Neural crest cell (in vitro differentiated cells): ENCODE measurements at places on chromosomes 6 and 20. TPM values are rescaled to one million over a fixed set of nuclear protein-coding genes. Genes with fewer than 3 reads are reported as not detected.

DNA sequence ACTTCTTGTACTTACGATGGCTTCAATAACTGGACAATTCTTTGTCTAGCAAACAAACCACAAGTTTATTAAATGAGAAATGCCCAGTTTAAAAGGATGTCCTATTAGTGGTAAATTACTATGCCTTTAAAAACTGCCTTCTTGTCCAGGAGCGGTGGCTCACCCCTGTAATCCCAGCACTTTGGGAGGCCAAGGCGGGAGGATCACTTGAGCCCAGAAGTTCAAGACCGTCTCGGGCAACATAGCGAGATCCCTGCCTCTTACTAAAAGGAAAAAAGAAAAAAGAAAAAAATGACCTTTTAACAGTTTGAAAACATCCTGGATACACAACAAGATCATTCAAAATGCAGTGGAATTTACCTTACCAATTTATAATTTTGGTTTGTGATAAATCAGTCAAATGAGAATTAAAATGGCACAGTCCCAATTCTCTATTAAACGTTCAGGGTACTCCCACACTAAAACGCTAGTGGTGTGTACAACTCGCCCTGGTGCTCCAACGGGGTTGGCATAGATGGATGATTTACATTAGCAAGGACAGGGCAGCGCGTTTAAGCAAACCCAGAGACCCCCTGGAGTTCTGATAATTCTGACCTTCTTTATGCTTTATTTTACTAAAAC, 2.3 kb downstream of the ZBTB2 start:
- H3K27ac ChIP-seq: peak overlapping the region; percentile 93
- no peaks in the 10 kb centered on the region for H3K27me3 ChIP-seq
- no peaks in the 10 kb centered on the region for H3K36me3 ChIP-seq
- peak overlapping the region; percentile 96 for H3K4me3 ChIP-seq
- peaks cover 45% of the 10 kb centered on the region for H3K4me1 ChIP-seq

The PLA2G7 gene
- 0.26 and 0.27 TPM in 2 replicates for total RNA-seq

GRCh38 chr6:36746251-36746650, 48.6 kb downstream of the RAB44 start:
- H3K27me3 ChIP-seq: peaks cover 2% of the 10 kb centered on the region
- H3K27ac ChIP-seq: no peak overlapping the region
- no peak for DNase-seq

The ME1 gene
- total RNA-seq: 4.4 and 4.6 TPM in 2 replicates

DNA sequence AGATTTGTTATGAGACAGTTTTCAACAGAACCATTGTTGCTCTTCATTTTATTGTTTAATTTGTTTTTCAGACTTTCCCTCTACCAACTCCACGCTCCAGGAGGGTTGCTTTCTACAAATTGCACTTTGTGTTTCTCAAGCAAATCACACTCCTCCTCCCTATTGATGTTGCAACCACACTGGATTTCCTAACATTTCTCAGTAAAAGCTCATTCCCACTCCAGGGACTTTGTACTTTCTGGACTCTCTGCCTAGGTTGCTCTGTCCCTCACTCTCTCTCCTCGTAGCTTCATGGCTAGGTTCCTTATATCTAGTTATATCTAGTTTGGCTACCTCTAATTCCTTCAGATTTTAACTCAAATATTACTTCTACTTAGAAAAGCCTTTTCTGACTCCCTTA, 20.3 kb downstream of the PGK2 start:
- no peak overlapping the region for H3K4me3 ChIP-seq
- H3K27me3 ChIP-seq: peaks cover 2% of the 10 kb centered on the region
- H3K36me3 ChIP-seq: no peaks in the 10 kb centered on the region
- H3K27ac ChIP-seq: no peak overlapping the region

DNA sequence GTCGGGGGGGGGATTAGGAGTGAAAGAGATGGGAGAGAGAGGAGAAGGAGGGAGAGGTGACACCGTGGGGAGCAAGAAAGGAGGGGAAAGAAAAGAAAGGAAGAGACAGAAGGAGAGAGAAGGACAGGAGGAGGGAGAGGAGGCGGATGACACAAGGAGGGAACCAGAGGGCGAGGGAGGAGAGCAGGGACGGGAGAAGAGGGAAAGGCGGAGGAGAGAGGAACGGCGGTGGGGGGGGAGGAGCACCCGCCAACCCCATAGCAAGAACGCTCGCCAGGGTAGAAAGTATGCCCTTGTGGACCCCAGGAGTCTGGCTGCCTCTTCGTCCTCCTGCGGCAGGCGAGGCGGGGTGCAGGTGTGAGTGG, 4.5 kb upstream of the INSM1 start:
- peaks cover 29% of the 10 kb centered on the region for H3K4me1 ChIP-seq
- DNase-seq: peak; percentile 9
- peaks cover 90% of the 10 kb centered on the region for H3K27me3 ChIP-seq
- no peak overlapping the region for H3K4me3 ChIP-seq

DNA sequence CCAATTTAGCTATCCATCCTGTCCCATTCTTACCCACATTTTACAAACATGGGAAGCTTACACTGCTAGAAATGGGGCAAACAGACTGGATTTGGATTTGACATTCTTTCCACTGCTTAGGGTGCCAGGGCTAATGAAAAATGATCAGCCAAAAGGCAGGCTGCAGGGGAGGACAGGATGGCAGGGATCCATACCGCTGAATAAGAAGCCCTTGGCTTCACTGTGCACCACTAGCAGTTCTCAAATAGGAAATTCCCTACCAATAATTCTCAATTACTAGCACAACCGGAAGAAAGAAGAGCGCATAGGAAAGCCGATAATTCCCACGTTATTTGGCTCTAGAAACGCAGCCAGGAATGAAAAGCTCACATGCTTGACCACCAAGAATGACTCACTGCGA, 73.1 kb downstream of the NDUFAF5 start:
- H3K27ac ChIP-seq: no peak overlapping the region
- H3K36me3 ChIP-seq: no peaks in the 10 kb centered on the region
- H3K27me3 ChIP-seq: no peaks in the 10 kb centered on the region
- H3K4me1 ChIP-seq: no peaks in the 10 kb centered on the region

The HSPA1L gene
- total RNA-seq: 1.5 and 1.8 TPM in 2 replicates

The SIRPG gene
- not detected in 2 replicates for total RNA-seq

- H3K36me3 ChIP-seq: peaks cover 19% of the 10 kb centered on the region
- no peak overlapping the region for H3K4me3 ChIP-seq
- DNase-seq: no peak
- peaks cover 15% of the 10 kb centered on the region for H3K4me1 ChIP-seq
- H3K27ac ChIP-seq: no peak overlapping the region
- no peaks in the 10 kb centered on the region for H3K27me3 ChIP-seq
These were observed 42.5 kb downstream of the ATP9A start for GRCh38 chr20:51725584-51726176.

DNA sequence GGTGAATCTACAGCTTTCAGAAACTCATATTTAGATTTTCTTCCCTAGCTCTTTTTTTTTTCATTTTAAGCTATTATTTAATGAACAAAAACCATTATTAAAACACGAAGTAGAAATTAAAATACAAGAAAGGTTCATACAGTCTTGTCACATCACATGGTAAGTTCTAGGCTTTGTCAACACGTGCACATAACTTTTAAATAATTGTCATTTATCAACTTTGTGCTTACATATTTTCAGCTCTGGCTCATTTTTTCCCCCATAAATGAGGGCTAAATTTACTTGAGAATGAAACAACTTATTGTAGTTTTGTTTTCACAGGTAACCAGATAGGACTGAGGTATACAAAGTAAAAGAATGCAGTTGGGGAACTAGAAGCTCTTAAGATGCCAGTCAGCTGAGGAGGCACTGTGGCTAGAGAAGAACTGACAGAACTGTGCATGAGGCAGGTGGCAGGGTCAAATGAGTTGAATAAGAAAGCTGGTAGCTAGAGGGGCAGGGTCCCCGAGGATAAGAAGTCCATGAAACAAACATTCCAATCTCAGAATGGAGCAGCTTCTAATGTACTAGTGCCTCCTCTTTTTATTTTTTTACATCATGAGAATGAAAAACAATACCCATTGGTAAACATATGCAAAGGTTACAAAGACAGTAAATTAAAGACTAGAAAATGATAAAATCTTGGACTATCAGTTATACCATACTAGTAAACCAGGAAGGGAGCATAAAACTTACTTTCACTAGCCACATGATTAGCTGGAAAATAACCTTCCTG, 141.5 kb downstream of the MYB start:
- peaks cover under 1% of the 10 kb centered on the region for H3K36me3 ChIP-seq
- no peaks in the 10 kb centered on the region for H3K27me3 ChIP-seq
- H3K27ac ChIP-seq: no peak overlapping the region
- H3K4me3 ChIP-seq: no peak overlapping the region
- H3K4me1 ChIP-seq: no peaks in the 10 kb centered on the region

DNA sequence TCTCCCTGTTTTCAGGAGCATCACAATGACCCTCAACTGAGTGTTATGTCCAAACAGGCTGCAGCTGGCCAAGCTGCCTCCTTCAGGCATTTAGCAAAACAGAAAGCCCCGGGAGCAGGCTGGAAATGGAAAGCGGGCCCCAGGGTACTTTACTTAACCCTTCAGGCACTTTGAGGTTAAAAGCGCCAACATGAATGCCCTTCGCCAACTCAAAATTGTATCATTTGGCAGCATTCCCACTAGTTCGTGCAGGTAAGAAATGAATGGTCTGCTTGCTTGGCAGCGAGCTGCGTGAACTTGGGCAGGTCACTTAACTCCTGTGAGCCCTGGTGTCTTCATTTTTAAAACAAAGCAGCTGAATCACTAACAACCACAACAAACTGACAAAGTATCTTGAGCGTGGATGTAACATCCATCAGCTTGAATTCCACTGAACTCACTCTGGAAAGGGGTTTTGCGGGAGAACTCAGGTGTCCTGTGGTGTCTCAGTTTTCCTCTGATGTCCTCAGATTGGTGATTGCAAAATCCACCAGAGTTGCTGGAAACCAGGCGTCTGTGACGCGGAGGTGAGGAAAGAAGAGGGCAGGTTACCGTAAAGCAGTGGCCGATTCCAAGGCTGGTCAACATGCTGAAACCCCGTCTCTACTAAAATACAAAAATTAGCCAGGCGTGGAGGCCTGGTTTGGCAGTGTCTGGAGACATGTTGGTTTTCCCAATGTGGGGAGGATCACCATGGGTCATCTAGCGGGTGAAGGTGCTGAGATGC, 118.8 kb upstream of the ZNF217 start:
- no peaks in the 10 kb centered on the region for H3K27me3 ChIP-seq
- H3K36me3 ChIP-seq: no peaks in the 10 kb centered on the region
- no peak for DNase-seq
- no peak overlapping the region for H3K4me3 ChIP-seq
- H3K4me1 ChIP-seq: peaks cover 15% of the 10 kb centered on the region

GRCh38 chr20:57281900-57282299, 15.5 kb upstream of the BMP7 start:
- no peaks in the 10 kb centered on the region for H3K27me3 ChIP-seq
- H3K4me1 ChIP-seq: peaks cover 54% of the 10 kb centered on the region
- H3K27ac ChIP-seq: no peak overlapping the region
- H3K4me3 ChIP-seq: no peak overlapping the region
- no peak for DNase-seq

GRCh38 chr6:62265906-62266525, 20.0 kb downstream of the KHDRBS2 start:
- DNase-seq: no peak
- no peaks in the 10 kb centered on the region for H3K36me3 ChIP-seq
- no peak overlapping the region for H3K27ac ChIP-seq
- no peaks in the 10 kb centered on the region for H3K27me3 ChIP-seq
- peaks cover 5% of the 10 kb centered on the region for H3K4me1 ChIP-seq
- H3K4me3 ChIP-seq: no peak overlapping the region

GRCh38 chr20:38534756-38535155, 46.2 kb upstream of the ADIG start:
- no peaks in the 10 kb centered on the region for H3K27me3 ChIP-seq
- H3K36me3 ChIP-seq: peaks cover 19% of the 10 kb centered on the region
- no peak overlapping the region for H3K4me3 ChIP-seq
- no peak overlapping the region for H3K27ac ChIP-seq
- DNase-seq: no peak

DNA sequence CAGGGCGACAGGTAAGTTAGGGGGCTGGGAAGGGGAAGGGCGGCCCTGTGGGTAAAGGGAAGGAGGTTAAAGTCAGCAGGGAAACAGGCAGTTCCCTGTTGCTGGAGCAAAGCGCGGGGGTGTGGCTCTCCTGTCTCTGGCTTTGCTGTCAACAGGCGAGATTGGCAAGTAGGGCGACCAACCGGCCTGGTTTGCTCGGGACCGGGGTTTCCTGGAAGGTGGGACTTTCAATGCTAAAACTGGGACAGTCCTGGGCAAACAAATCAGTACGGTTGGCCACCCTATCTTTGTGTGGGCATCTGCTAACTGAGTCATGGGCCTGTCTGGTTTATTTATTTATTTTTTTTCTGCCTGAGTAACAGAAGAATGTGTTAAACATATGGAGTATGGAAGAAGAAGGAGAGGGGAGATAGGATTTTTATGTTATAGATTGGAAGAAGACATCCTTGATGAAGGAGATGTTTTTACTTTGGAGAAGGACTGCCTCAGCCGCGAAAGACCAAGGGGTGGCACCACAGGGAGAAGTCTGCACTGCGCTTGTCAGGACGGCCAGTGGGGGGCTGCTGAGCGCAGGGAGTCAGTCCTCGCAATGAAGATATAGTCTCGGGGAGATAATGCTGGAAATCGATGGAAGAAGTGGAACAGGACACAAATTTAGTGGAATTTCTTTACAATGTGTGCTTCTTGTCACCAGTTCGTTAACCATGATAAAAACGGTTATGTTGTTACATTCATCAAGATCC, 43.4 kb upstream of the ESR1 start:
- no peak overlapping the region for H3K4me3 ChIP-seq
- H3K27ac ChIP-seq: no peak overlapping the region
- peaks cover 33% of the 10 kb centered on the region for H3K27me3 ChIP-seq
- H3K4me1 ChIP-seq: peaks cover 12% of the 10 kb centered on the region
- DNase-seq: peak; percentile 58
- no peaks in the 10 kb centered on the region for H3K36me3 ChIP-seq

GRCh38 chr6:26223228-26223627, 136.0 kb downstream of the HFE start:
- H3K4me1 ChIP-seq: peaks cover 27% of the 10 kb centered on the region
- no peaks in the 10 kb centered on the region for H3K27me3 ChIP-seq
- no peaks in the 10 kb centered on the region for H3K36me3 ChIP-seq
- H3K27ac ChIP-seq: no peak overlapping the region
